ENCODE measurements at places on chromosomes 11 and 22.

- DNase-seq, result no peak
Observed at GRCh38 chr11:36818410-36818809, 220.4 kb upstream of the RAG2 start.

GRCh38 chr11:106706355-106706754 lies 311.9 kb downstream of the GUCY1A2 start:
- no peak for DNase-seq

DNA sequence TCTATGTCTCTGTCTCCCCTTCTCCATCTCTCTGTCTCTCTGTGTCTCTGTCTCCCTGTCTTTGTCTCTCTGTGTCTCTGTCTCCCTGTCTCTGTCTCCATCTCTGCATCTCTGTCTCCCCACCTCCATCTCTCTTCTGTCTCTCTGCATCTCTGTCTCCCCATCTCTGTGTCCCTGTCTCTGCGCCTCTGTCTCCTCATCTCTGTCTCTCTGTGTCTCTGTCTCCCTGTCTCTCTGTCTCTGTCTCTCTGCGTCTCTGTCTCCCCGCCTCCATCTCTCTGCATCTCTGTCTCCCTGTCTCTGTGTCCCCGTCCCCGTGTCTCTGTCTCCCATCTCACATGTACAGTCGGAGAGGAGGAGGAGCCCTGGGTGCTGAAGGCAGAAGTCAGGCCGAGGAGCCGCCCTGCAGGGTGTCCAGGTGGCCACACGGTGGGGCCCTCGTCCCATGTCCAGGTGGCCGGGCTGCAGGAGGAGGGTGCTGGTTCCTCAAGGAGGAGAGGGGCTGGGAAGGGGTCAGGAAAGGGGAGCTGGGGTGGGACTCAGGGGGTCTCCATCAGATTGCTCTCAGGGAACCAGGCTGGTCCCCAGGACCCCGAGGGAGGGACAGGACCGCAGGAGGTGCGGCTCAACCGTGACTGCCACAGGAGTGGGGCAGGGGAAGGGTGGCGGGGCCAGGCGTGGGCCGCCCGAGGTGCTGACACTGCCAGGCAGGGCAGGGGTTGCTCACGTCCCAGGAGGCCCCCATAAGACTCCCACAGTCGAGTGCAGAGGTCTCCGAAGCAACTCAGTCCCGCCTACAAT lies 25.6 kb upstream of the TH start:
- DNase-seq, result peak; percentile 32

GRCh38 chr11:42524534-42525227 lies 787.1 kb upstream of the API5 start:
- no peak for DNase-seq

DNA sequence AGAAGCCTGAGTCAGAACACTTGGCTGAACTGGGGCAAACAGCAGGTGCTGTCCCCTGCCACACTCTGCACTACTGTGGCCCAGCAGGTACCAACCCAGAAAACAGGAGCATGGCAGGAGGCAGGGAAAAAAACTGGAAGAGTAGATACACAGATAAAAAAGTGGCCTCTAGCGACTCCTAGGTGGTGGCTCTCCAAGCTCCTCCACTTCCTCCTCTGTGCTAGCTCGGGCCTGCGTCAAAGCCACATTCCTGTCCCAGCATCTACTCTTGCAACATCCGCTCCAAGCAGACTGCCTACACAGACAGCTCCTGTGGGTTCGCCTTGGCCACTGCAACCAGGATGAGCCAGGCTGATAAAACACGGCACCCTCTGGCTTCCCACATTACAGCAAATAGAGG lies 6.9 kb downstream of the OR8B12 start:
- DNase-seq, result no peak

- no peak for DNase-seq
Observed at GRCh38 chr22:50228366-50228765, 16.5 kb downstream of the TUBGCP6 start.

DNA sequence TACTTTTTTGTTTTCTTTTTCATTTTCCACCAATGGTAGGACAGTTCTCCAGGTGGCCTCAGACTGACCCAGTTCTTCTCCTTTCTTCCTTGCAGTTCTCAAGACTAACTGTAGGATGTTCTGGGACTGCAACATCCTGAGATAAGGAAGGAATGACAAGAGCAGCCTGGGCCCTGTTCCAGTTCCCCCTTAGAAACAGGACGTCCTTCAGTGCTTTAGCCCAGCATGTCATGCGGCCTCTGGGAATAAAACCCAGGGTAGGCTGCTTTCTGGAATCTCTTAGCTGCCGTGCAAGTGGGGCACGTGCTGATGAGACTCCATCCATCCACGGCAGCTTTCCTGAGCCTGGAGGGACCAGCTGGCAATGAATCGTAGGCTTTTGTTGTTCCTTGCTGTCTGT lies 24.0 kb upstream of the CADM1 start:
- DNase-seq, result no peak

DNA sequence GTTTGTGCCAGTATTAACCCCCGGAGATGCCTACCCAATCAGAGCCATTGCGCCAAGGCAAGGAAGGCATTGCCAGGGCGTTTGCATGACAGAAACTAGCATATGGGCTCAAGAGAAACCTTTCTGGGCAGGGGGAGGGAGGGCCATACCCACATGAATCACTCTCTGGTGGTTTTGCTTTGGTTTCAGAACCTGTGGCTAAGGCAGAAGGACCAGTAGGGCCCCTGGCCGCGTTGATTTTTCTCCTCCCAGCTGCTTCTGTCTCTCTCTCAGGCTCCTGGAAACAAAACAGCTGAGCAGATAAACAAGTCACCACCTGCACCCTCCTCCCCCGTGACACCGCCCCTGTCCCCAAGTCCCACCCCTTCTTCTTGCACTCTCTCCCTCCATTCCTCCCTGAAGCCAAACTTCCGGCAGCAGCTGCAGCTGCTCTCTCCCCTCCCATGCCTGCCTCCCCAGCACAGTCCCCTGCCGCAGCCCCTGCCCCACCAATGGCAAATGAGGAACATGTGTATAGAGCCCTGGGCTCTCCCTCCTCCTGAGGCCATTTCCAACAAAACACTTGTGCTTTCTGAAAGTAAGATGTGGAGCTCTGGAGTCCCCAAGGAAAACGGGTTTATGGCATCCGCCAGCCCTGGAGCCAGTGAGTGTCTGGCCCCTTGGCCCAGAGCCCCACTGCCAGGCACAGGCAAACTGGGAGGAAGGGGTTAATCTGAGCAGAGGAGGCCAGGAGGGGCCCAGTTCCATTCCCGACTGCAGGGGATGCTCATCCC lies 39.0 kb upstream of the ADA2 start:
- DNase-seq, result no peak

DNA sequence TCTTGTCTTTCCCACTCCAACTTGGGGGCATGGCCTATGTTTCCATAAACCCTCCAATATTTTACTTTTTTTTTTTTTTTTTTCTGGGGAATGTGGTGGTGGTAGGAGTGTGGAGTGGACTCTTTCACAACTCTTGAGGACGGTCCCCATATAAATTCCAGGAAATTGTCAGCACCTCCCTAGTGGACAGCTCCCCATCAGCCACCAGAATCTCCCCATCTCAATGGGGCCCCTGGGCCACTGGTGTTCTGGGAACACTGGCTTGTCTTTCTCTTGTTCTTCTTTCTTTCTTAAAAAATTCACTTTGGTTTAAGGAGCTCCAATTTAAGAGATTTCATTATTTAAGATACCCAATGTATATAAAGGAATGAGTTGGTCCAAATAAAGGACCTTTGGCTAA lies 74.1 kb downstream of the ADM start:
- DNase-seq, result no peak

DNA sequence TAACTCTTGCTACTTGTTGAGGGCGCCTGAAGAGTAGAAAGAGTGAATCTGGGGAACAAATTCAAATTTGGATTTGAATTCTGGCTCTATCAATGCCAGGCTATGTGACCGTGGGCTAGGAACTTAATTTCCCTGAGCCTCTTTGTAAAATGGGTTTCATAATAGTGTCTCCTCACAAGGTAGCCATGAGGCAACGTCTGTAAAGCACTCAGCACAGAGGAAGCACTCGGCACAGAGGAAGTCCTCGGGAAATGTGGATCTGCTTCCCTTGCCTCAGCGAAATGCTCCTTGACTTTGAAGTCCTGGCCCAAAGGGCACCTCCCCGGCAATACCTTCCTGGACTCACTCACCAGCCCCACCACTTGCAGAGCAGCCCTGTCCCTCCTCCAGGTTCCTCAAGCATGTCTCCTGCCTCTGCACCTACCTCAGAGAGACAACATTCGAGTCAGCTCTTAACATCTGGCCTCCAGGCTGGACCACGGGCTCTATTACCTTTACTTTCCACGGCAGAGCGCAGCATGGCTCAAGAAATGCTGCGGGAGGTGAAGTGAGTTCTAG lies 17.7 kb downstream of the CD6 start:
- DNase-seq, result no peak

DNA sequence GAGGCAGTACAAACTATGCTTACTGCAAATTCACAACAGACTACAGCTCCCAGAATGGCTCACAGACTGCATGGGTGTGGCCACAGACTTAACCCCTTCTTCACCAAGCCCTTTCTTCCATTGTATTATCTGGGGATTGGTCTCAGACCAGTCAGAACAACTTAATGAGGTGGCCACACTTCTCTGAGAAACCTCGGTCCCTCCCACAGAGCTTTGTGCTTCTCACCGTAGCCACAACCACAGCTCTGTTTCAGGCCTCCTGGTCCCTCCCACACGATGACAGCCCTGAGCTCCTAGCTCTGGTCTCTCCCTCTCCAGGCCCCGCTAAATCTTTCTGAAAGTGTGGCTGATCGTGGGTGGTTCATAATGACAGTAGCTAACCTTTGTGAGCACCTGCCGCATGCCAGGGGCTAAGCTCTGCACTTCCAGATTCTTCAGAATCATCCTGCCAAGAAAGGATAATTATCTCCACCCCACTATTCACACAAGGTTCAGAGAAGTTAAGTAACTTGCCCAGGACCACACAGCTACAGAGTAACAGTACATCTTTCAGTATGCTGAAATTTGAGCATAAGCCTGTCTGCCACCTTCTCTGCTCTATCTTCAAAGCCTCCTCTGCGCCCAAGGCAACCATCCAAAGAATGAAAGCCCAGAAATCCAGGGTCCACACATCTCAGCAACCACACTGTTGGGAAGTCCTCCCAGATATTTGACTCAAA lies 5.4 kb downstream of the PDE2A start:
- DNase-seq, result no peak

GRCh38 chr11:63840356-63841060 lies 1.6 kb downstream of the MARK2 start:
- DNase-seq, result no peak

DNA sequence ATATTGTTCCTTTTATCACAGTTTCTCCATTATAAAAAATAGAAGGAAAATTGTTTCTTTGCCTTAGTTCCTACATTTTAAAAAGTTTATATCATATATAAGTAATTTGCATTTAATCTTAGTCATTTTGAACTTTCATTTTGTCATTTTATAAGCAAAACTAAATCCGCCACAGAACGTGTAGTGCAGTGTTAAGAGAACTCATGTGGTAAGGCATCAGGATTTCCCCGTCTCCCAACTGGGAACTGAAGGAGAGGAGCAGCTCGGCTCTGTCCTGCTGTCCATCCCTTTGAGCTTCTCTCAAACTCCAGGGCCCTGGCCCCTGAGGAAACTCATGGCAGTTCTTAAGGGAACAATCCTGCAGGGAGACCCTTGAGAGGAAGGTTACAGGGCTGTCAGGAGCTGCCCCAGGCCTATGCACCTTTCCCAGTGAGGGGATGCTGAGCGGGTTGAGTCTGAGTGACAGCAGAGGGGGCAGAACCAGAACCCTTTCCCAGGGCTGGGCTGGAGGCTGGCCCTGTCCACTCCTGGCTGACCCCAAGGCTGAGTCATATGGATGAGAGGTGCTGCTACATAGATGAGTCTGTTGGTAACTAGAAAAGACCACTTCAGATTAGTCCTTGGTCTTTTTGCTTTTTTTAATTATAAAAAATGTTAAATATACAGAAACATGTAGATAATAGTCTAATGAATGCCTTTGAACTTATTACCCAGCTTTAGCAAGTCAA lies 333.1 kb downstream of the TBC1D22A start:
- DNase-seq, result no peak

DNA sequence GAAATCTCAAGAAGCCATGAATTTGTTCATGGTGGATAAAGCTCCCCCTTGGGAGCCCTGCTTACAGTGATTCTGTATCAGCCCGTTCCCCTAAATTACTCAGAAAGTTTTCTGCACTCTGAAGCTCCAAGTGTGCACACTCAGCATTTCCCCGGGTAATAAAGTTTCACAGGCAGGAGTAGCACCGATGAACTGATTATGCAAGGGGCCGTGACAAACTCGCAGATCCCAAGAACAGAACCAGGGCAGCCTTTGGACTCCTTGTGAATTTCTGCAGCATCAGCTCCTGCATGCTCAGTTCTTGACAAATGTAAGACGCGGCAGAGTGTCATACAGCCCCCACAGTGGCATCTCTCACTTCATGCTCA lies 73.5 kb downstream of the COMMD9 start:
- DNase-seq, result no peak

- DNase-seq, result no peak
Observed at GRCh38 chr22:25348391-25348790, 129.0 kb downstream of the CRYBB2 start.

DNA sequence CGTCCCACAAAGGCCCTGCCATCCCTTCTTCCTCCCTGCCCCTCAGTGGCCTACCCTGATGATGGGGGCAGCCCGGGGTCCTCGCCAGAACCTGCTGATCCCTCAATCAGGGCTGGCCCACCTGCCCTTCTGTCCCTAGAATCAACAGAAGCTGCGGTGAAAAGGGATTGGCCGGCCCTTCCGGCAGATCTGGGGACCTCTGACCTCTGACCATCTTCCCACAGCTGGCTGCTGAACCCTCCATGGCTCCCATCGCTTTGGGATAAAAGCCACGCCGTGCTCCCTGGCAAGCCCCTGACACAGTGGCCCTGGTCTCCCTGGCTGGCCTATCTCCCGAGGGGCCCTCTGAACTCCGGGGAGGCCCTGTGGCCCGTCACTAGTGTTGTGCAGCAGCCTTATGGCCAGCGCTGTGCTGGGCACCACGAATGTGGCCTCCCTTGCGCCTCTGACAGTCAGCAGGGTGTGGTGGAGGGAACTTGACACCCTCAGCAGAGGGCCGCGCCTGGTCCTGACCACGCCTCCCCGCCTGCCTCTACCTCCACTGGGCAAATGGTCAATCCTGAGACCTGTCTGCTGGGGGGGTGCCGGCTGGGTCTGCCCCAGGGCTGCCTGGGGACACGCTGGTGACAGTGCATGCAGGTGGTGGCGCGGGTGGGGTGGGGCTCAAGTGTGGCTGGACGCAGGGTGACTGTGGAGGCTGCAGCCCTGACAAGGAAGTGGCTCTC lies 58.0 kb upstream of the TTLL12 start:
- no peak for DNase-seq

DNA sequence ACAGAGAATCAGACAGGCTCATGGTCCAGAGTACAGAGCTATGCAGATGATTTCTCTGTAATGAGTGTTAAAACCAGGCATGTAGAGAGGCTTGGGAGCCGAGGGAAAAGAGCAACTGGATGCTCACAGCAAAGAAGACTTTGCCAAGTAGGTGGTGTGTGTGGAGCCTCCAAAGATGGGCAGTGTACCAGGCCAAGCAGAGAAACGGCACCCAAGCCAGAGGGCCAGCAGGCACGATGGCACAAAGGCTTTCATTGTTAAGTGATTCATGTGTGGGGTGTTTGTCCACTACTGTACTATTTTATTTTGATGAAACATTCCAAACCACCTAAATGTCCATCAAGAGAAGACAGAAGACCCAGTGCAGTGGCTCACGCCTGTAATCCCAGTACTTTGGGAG lies 11.1 kb downstream of the RANGAP1 start:
- DNase-seq, result no peak

- no peak for DNase-seq
Observed at GRCh38 chr11:20647976-20648565, 21.3 kb upstream of the NELL1 start.

- no peak for DNase-seq
Observed at GRCh38 chr11:114027391-114027790, 32.1 kb upstream of the ZBTB16 start.
